Astrocyte (in vitro differentiated cells and primary cell): ENCODE measurements at places on chromosomes 3 and 15.

GRCh38 chr15:25838871-25839195, 24.3 kb downstream of the ATP10A start:
- no peak for DNase-seq

DNA sequence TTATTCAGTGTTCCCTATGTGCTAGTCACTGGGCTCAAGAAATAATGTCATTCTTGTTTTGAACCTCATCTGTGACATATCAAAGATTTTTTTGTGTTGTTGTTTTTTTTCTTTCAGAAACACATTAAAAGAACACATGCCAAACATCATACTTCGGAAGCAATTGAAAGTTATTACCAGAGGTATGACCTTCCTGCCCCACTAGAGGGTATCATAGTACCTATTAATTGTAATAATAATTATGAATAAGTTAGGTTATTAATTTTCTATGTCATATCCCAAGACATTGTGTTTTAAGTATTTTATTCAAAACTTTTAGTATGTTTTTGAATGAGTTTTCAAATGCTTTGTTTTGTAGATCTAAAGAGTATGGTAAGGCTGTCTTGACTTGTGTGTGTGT, 65.7 kb downstream of the CDIN1 start:
- no peak for DNase-seq

DNA sequence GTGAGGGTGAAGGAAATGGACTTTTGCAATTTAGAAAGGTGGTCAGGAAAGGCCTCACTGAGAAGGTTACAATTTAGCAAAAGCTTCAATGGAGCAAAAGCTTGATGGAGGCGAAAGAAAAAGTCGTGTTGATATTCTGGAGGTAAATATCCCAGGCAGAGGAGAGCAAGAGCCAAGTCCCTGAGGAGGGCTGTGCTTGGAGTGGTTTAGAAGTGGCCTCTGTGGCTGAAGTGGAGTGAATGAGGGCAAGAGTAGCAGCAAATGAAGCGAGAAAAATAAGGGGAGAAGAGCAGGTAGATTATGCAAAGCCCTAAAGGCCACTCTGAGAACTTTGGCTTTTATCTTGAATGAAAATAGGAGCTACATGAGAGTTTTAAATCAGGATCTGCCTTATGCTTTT, 54.1 kb downstream of the GUCA1C start:
- no peak for DNase-seq

GRCh38 chr3:153760948-153761347, 360.2 kb upstream of the ARHGEF26 start:
- DNase-seq = no peak

DNA sequence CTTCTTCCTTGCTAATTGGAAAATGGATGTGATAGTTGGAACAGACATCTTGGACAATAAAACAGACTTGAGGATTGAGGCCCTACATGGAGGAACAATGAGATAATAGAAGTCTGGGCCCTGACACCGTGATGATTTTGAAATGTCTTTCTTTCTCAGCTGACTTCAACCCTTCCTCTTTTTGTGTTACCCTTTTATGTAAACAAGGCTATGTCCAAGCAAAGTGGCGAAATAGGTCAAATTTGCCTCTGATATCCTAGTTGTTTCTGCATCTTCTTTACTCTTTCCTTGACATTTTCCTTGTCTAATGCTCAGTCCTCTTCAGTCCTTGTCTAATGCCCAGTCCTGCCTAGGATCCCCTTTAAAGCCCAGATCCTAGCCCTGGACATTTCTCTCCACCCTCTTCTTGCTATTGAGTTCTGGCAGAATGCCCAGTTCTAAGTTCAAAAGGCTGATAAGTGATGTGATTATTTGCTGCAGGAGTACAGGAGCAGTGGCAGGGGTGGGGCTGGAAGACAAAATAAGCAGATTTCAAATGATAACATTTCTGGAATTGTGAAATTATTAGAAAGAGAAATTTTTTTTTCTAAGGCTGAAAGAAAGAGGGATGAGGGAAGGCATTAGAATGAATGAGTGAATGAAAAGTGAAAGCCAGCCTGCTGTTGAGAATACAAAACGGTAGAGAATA, 6.5 kb upstream of the VPS8 start:
- no peak for DNase-seq

DNA sequence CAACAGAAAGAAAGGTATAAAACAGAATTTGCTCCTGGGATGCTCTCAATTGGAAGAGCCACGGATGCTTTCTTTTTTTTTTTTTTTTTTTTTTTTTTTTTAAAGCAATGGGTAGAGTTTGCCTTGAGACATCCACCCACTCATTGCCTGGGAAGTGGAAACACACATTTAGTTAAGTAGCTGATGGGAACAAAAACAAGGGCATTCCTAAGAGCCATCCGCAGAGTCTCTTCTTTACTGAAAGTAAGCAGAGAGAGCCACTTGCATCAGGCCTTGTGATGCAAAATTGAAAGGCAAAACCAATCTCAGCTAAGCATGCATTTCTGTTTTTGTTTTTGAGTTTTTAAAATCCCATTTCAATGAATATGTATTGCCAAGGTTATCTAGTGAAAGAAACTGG, 787.9 kb upstream of the LMCD1 start:
- DNase-seq = no peak
